ENCODE measurements at places on chromosomes 11 and 22. TPM values are rescaled to one million over a fixed set of nuclear protein-coding genes. Genes with fewer than 3 reads are reported as not detected.

- DNase-seq = no peak
These were observed 11.0 kb downstream of the TNKS1BP1 start for GRCh38 chr11:57313788-57314135.

DNA sequence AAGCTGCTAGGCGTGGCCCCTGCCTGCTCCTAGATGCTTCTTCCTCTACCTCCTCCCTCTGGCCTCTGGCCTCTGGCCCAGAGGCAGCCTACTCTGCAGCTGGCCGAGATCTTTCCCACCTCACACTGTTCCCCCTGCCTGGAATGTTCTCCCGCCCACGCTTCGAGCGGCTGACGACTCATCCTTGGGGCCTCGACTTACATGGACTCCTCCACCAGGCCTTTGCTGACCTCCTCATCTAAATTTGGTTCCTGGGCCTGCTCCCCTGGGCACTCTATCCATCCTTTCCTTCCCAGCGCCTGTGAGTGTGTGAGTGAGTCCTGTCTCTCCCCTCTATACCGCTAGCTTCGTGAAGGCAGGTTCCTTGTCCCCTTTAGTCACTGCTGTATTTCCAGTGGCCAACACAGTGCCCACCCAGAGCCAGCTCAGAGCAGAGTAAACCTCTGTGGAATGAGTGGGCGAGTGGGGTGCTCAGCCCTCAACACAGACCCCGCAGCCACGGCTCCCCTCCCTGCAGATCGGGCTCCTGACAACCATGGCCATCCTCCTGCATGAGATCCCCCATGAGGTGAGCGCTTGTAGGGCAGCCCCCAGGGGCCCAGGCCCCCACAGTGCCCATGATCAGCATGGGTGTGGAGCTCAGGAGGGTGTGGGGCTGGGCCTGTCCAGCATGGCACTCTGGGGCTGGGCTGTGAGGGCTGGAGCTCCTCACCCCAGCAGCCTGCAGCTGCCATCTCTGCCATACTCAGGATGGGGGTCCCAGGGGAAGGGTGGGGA lies 5.7 kb downstream of the SLC39A13 start:
- no peak for DNase-seq

- DNase-seq = no peak
These were observed 64.0 kb upstream of the FIBIN start for GRCh38 chr11:26929806-26930517.

- DNase-seq = no peak
These were observed 27.6 kb upstream of the TOLLIP start for GRCh38 chr11:1336836-1337646.

- peak; percentile 45 for DNase-seq
These were observed 7.5 kb upstream of the MICAL3 start for GRCh38 chr22:18031695-18032454.

DNA sequence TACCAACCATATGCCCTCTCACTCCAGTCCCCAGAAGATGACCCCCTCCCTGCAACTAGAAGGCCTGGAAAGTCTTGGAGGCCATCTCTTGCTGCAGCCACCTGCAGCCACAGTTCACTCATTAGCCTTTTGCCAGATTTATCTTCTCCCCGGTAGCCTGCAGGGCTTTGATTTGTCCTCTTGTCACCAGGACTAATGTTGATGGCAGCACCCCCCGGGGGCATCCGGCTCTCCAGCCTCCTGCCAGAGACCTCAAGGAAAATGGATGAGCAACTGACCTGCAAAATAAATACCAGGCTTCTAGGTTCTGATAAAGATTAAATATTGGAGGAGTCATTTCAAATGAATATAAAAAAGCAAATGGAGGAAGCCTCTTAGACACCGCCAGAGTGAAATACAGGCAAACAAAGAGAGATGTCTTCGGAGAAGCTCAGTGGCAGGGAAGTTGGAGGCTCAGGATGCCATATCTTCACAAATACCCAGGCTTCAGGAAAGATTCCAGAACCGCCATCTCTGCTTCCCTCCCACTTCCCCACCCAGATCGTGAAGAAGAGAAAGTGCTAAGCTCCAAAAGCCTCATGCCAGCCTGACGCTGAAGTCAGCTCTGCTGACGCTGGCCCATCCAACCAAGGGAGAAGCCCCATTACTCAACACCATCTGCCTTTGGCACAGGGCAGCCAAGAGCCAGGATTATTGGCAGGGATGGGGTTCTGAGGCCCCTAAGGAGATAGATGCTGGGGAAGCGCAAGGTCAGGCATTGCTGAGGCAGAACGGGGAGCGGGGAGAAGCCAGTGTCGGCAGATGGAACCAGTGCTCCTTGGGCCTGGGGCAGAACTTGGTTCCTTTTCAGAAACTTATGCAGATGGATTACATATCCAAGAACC lies 362.7 kb downstream of the CADM1 start:
- DNase-seq = no peak

WBP2NL gene
- total RNA-seq = 4.7 TPM

All from spinal cord (tissue), 10 donors.